Spleen (tissue), 13 donors: ENCODE measurements at places on chromosomes 6 and 20.
A peak's percentile ranks its signal among the peaks of the same experiment; 100 is the strongest.

DNA sequence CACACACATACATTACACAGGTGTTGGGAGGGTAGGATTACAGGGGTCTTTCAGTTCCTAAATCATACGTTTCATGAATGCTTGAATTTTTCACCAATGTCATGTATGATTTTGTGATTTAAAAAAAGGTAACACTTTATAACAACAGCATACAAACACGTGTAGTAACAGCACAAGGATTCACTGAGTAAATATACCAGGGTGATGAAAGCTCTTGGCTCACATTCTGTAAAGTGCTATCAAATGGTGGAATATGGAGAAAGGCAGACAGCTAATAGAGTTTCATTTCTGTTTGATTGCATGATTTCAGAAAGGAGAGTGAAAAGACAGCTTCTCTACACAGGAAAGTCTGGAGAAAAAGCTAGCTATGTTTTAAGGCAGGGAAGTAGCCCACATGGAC lies 231.9 kb downstream of the CD83 start:
- H3K36me3 ChIP-seq, result no peaks in the 10 kb centered on the region
- H3K4me1 ChIP-seq, result no peaks in the 10 kb centered on the region
- DNase-seq, result no peak
- no peak overlapping the region for H3K27ac ChIP-seq

DNA sequence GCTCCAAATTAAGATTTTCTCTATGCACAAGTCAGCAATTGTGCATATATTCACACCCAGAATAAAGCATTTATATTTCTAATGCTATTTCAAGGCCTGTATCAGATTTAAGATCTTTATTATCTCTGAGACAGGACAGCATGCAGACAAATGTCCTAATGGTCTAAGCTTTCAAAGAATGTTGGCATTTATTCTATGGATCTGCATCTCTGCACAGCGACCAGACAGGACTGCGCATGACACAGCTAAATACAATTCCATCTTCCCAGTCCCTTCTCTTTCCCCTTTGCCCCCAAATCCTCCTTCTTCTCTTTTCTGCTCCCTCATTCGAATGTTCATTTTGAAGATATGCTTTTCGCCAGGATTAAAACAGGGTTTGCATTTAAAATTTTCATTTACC lies 478.5 kb downstream of the PKHD1 start:
- H3K4me3 ChIP-seq, result no peak overlapping the region
- DNase-seq, result no peak

DNA sequence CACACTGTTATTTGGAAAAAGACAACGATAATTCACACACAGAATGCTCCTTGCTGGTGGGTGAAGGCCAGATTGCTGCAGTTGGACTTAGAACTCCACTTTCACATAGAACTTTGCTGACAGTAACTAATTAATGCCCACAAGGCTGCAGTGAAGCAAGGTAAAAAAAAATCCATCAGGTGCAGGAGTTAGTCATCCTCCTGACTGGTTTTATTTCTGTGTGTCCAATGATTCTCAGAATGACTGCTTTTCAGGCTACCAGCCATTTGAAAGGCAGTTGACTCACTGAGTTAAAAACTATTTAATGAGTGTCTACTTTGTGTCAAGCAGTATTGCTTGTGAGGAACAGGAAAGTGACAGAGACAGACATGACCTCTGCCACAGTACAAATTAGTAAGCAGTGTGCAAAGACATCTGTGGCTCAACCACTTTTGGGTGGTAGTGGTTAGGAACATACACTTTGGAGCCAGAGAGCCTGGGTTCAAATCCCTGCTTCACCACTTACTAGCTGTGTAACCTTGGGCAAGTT lies 41.9 kb downstream of the ELOVL5 start:
- no peaks in the 10 kb centered on the region for H3K36me3 ChIP-seq
- no peak overlapping the region for H3K4me3 ChIP-seq
- no peaks in the 10 kb centered on the region for H3K27me3 ChIP-seq
- H3K4me1 ChIP-seq, result peaks cover 84% of the 10 kb centered on the region
- no peak overlapping the region for H3K27ac ChIP-seq

DNA sequence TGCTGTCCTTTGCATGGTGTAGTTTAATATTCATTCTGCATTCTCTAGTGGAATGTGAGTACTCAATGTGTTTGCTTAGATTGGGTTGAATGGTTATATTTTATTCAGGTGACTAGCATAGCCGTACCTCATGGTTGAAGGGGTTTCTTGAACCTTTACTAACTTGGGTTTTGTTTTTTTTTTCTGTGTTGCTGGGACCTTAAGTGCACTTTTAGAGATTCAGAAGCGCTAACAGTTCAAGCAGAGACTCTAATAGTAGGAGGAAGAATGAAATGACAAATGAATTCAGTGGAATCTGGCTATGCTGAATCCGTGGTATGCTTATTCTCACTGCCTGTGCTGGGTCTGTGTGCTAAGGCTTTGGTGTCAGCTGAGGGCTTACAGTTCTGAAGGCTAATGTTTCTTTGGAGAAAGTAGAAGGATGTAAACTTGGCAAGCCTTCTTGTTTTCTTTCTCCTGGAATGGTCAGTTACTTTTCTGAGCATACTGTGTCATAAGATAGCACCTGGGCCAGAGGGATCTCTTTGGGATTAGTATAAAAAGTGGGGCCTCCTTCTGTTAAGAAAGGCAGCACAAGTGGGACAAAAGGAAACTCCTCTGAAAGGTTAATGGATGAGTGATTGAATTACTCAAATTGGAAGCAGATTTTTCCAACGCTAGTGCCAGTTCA lies 28.7 kb downstream of the RNF144B start:
- H3K27ac ChIP-seq, result no peak overlapping the region
- no peaks in the 10 kb centered on the region for H3K27me3 ChIP-seq
- H3K4me3 ChIP-seq, result no peak overlapping the region

- H3K4me3 ChIP-seq, result no peak overlapping the region
- no peaks in the 10 kb centered on the region for H3K36me3 ChIP-seq
- no peaks in the 10 kb centered on the region for H3K4me1 ChIP-seq
- no peaks in the 10 kb centered on the region for H3K27me3 ChIP-seq
- peak; percentile 67 for DNase-seq
- no peak overlapping the region for H3K27ac ChIP-seq
Observed at GRCh38 chr20:61813791-61814190, 251.9 kb downstream of the TAF4 start.

DNA sequence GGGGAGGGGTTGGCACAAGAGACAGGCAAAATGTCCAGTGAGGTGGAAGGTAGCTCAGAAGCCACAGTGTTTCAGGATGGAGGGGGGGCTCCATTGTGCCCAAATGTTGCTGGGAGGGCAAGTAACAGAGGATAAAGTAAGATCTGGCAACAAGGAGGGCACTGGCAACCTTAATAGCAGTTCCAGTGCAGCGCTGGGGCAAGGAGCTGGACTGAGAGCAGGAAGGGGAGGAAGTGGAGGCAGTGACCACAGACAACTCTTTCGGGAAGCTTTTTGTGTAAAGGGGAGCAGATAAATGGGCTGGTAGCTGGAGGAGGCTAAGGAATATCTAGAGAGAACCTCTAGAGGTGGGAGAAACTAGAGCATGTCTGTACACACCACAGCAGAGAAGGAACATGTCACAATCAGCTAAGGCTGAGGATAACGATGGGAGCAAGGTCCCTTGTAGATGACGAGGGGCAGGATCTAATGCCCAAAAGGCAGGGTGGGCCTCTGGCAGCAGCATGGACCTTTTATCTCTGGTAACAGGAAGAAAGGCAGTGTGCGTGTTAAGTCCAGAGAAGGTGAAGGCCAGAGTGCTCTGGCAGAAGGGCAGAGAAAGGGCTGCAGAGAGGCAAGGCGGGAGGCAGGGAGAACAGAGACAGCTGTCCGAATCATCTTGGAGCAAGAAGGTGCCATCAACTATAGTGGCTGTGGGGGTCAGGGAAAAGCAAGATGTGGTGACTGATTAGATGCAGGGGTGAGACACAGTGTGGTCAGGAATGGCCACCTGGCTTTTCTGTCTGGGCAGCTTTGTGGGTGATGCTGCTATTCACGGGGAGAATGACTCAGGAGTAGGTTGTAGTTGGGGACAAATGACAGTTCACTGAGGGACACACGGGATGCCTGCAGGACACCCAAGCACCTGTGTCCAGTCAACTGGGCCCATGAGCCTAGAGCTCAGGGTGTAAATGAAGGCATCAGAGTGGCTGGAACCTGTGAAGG lies 17.4 kb downstream of the TMEM242 start:
- no peak for DNase-seq
- peak overlapping the region; percentile 76 for H3K27ac ChIP-seq
- H3K36me3 ChIP-seq, result no peaks in the 10 kb centered on the region

DNA sequence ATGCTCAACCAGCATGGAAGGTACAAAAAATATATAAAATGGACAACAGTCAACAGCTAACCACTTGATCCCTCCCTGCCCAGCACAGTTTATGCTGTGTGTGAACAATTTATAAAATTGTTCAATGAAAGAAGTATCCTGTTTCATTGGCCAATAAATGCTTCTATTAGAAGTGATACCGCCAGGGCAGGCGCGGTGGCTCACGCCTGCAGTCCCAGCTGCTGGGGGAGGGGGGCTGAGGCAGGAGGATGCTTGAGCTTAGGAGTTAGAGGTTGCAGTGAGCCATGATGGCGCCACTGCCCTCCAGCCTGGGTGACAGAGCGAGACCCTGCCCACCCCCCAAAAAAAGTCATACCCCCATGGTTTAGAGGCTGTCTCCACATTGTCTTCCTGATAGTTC lies 4.6 kb downstream of the AGPAT4 start:
- no peak for DNase-seq
- no peaks in the 10 kb centered on the region for H3K36me3 ChIP-seq
- no peak overlapping the region for H3K4me3 ChIP-seq
- H3K27me3 ChIP-seq, result no peaks in the 10 kb centered on the region

GRCh38 chr20:62044631-62045030 lies 21.1 kb downstream of the TAF4 start:
- H3K27ac ChIP-seq, result no peak overlapping the region
- H3K27me3 ChIP-seq, result no peaks in the 10 kb centered on the region
- peaks cover 49% of the 10 kb centered on the region for H3K4me1 ChIP-seq
- H3K4me3 ChIP-seq, result no peak overlapping the region
- no peaks in the 10 kb centered on the region for H3K36me3 ChIP-seq

DNA sequence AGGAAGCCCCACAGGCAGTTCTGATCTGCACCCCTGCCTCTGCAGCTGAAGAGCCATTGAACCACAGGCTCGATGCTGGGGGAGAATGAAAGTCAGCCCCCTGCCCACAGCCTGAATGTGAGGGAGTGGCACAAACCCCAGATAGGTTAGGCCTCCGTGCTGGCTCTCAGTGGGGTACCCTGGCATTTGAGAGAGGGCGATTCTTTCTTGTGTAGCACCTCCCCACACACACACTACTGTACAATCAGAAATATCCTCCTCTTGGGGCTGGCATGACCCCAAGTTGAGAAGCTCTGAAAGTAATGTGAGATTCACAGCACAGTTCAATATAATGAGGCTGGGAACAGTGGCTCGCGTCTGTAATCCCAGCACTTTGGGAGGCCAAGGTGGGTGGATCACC lies 17.9 kb downstream of the TTBK1 start:
- no peaks in the 10 kb centered on the region for H3K36me3 ChIP-seq
- H3K4me3 ChIP-seq, result no peak overlapping the region
- DNase-seq, result no peak
- H3K4me1 ChIP-seq, result peaks cover 5% of the 10 kb centered on the region

DNA sequence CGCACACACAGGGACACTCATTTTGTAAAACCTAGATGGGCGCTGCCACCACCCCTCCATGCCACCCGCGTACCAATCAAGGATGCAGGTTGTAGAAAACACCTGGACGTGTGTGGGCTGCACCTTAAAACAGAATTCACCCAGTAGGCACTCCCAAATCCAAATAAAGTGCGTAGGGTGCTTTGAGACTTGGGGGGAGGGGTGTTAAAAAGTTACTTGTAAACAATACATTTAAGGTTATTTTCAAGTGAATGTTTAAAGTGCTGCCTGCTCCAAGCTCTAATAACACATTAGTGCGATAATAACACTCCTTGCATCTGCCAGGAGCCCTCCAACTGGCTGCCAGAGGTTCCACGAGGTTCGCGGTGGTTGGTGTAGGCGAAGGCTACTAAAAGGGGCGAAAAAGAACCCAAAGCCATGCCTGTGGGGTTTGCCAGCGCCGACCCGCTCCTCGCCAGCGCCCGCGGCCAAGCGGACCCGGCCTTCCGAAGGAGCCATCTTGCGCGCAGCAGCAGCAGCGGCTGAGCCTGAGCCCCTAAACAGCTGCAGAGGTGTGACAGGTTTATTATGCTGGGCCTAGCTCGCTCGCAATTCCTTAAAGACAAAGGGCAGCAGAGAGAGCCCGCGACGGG lies 11.5 kb downstream of the FOXC1 start:
- no peak overlapping the region for H3K4me3 ChIP-seq
- peaks cover 16% of the 10 kb centered on the region for H3K36me3 ChIP-seq
- H3K4me1 ChIP-seq, result peaks cover 41% of the 10 kb centered on the region
- H3K27me3 ChIP-seq, result peaks cover 97% of the 10 kb centered on the region
- no peak overlapping the region for H3K27ac ChIP-seq

DNA sequence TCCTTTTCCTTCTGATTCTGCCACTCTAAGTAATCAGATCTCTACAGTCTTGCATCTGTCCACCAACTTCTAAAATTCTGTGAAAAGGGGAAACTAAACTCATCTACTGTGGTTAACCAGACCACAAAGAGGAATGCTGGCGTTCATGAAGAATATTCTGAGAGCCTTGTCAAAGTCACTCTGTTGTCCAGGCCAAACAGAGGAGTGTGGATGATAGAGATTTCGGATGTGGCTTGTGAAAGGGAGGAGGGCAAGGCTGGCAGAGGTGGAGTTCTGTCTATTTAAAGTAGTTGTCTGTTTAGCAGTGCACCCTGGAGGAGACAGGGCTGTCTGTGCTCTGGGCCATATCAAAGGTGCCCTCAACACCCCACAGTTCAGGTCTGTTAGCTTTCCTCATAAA lies 33.9 kb downstream of the CCN2 start:
- DNase-seq, result no peak
- no peak overlapping the region for H3K27ac ChIP-seq
- H3K4me3 ChIP-seq, result no peak overlapping the region
- peaks cover 8% of the 10 kb centered on the region for H3K27me3 ChIP-seq

DNA sequence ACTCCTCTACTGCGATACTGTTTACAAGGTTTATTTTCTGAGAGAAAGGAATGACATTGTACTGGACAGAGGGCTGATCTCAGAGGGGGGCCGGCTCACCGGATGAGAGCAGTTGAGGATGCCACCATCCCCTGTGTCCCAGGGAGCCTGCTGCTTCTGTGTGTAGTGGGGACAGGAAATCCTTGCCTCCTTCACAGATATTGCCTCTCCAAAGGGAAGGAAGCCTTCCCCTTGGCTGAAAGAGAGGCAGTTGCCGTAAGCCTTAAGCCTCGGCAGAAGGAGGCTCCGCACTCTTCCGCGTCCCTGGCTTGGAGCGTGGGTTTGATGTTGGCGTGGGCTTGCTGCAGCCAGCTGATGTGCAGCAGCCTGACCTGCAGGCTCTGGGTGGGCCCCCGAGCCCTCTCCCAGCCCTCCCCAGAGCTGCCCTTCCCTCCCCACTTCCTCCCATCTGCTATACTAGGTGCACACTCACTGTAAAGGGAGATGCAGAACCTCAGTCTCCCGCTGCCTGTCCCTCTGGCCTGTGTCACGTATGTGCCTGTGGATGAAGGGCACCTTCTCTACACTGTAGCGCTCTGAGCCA lies 45.7 kb upstream of the RPS6KA2 start:
- no peak overlapping the region for H3K27ac ChIP-seq
- H3K27me3 ChIP-seq, result peaks cover 20% of the 10 kb centered on the region
- no peak for DNase-seq
- H3K36me3 ChIP-seq, result no peaks in the 10 kb centered on the region
- H3K4me1 ChIP-seq, result peaks cover 30% of the 10 kb centered on the region

GRCh38 chr6:117927866-117928265 lies 20.8 kb downstream of the SLC35F1 start:
- H3K27ac ChIP-seq, result no peak overlapping the region
- DNase-seq, result no peak
- no peak overlapping the region for H3K4me3 ChIP-seq
- H3K36me3 ChIP-seq, result no peaks in the 10 kb centered on the region
- H3K4me1 ChIP-seq, result no peaks in the 10 kb centered on the region
- no peaks in the 10 kb centered on the region for H3K27me3 ChIP-seq

GRCh38 chr20:61397790-61398189 lies 145.7 kb downstream of the CDH4 start:
- DNase-seq, result peak; percentile 31
- no peak overlapping the region for H3K27ac ChIP-seq
- no peaks in the 10 kb centered on the region for H3K4me1 ChIP-seq
